Fibroblast of villous mesenchyme (primary cell): ENCODE measurements at places on chromosomes 5 and 9.

DNA sequence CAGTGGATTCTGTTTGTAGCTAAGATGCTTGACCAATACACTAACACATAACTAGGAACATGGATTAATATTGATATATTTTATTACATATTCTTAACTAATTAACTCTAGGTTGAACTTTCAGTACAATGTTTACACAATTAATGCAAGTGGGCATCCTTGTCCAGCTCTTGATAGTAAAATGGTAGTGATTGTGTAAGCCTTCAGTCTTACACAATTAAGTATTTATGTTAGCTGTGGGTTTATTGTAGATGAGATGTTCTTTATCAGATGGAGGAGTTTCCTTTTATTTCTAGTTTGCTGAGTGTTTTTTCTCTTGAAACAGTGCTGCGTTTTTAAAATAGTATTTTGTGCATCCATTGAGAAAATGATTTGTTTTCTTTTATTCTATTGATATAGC is 1210.8 kb downstream of the CDH12 start:
- no peak for DNase-seq

GRCh38 chr5:33848554-33848953 is 43.2 kb downstream of the ADAMTS12 start:
- DNase-seq = no peak

- peak; percentile 39 for DNase-seq
These were observed 314.7 kb downstream of the PRR16 start for GRCh38 chr5:120778491-120779484.

GRCh38 chr5:56712895-56713591 is 102.3 kb upstream of the MAP3K1 start:
- no peak for DNase-seq

DNA sequence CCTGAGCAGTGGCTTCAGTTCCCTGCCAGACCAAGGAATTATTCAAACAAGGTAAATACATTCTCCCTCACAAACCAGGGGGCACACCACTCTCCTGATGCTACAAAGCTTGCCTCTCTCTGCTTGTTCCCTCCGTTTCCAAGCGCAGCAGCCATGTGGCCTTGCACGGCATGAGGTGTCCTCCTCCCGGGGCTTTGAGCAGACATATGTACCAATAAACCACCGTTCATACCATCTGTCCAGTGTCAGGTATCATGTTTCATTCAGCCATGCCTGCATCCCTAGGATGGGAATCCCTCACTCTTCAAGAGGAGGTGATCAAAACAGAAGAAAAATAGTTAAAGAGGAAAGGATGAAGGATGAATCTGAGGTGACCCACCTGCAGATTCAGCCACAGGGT is 282.7 kb downstream of the ENC1 start:
- no peak for DNase-seq

DNA sequence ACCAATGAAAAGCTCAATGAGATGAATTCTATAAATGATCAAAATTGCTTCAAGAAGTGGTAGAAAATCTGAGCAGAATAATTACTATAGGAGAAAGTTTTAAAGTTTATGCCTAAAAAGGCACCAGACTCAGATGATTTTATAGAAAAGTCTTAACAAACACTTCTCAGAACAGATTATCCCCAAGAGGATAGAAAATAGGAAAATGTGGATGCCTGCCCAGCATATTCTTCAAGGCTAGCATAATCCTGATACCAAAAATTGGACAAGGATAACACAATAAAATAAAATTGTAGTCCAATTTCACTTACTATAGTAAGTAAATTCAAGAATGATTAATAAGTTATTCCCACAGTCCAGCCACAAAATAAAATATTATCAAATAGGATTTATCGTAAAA is 397.0 kb downstream of the NR2F1-AS1 start:
- DNase-seq = no peak

GRCh38 chr9:106880863-106881262 is 17.9 kb downstream of the ZNF462 start:
- no peak for DNase-seq

GRCh38 chr5:168159425-168159824 is 132.0 kb upstream of the WWC1 start:
- no peak for DNase-seq

GRCh38 chr5:74973694-74974093 is 78.7 kb downstream of the GCNT4 start:
- no peak for DNase-seq

- no peak for DNase-seq
These were observed 248.7 kb downstream of the SLIT3 start for GRCh38 chr5:169052207-169052606.

DNA sequence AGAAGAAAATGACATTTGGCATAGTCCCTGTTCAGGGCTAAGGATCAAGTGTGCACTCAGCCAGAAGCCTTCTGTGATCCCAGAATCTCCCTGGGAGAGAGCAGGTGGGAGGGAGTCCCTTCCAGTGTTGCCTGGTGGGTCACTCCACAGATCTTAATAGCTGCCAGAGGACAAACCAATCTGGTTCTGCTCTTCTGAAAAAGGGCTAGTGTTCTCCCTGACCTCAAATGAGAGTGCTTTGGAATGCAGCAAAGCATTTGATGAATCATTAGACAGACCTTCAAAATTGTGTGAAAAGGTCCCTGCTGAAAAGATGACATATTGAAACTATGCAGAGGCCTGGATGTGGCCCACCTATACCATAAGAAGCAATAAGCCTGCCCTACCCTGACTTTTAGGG is 339.7 kb downstream of the TMEM232 start:
- no peak for DNase-seq

GRCh38 chr9:72300873-72301272 is 64.1 kb downstream of the ZFAND5 start:
- no peak for DNase-seq

DNA sequence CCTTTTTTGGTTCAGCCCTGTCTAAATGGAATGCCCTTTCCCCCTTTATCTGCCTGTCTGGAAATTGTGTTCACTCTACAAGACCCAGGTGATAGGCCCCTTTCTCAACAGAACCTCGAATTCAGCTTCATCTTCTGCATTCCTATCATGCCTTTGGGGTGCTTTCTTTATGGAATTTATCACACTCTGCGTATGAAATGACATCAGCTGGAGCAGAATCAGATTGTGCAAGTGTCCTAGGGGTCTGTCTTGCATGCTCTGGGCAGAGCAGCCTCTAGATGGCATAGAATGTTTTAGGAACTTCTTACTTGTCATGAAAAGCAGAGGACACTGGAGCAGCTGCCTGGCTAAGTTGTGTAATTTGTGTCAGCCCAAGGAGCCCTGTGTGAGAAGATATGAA is 84.9 kb downstream of the ISL1 start:
- DNase-seq = no peak

DNA sequence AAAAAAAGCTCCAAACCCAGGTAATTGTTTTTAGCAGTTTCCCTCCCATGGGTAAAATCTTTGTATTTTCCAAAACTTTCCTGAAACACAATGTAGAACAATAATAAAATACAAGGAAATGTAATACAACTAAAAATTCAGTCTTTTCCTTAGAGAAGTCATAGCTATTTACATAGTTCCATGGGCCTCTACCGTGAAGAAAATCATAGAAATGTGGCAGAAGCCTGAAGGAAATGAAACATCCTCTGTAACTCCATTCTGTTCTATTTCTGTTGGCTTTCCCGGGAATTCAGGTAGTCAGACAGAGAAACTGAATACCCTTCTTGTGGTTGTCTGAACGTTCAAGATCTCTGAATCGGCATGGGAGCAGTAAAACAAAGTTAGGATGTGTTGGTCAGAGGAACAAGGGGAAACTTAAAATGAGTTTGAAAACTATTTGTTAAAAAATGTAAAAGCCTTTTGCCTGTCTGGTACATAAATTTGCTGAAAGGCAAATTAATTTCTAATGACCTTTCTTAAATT is 202.4 kb upstream of the ZNF608 start:
- DNase-seq = no peak

- no peak for DNase-seq
These were observed 562.8 kb downstream of the BNC2 start for GRCh38 chr9:16307626-16308195.

GRCh38 chr5:83095957-83096539 is 18.7 kb downstream of the XRCC4 start:
- DNase-seq = peak; percentile 61

- no peak for DNase-seq
These were observed 346.9 kb downstream of the ZNF608 start for GRCh38 chr5:124399426-124399961.

- DNase-seq = no peak
These were observed 30.2 kb downstream of the EFCAB9 start for GRCh38 chr5:172223901-172224873.

GRCh38 chr5:146622391-146622790 is 106.4 kb upstream of the GPR151 start:
- no peak for DNase-seq
